ENCODE measurements at places on chromosomes 13 and 19.

GRCh38 chr13:112992931-112993680 is 24.1 kb downstream of the MCF2L start:
- DNase-seq: no peak

DNA sequence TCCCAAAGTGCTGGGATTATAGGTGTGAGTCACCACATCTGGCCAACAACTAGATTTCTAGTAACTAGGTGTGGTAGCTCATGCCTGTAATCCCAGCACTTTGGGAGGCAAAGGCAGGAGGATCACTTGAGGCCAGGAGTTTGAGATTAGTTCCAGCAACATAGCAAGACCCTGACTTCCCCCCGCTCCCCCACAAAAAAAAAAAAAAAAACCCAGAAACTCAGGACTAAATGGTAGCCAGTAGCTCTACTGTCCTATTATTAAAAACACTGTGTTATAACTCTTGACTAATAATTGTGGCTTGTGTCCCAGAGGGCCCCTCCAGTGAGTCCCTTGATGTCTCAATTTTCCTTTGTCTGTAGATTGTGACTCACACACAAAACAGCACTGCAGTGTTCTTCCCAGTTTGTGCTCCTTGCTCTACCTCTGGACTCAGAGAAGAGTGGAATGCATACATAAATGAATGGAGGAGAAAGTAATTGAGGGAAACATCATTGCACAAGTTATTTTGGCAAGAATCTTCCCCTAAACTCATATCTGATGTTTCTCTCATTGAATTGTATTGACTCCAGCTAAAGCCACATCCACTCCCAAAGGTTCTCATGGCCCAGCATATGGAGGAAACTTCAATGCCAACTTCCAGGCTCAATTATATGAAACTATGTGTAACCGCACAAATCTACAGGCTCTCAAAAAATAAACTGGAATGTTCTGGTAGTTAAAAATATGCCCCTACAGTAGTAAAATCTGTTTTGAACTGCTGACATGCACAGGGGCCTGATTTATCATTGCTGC is 8.8 kb downstream of the TPT1 start:
- DNase-seq: no peak

GRCh38 chr13:98479496-98480003 is 97.4 kb downstream of the STK24 start:
- DNase-seq: no peak

DNA sequence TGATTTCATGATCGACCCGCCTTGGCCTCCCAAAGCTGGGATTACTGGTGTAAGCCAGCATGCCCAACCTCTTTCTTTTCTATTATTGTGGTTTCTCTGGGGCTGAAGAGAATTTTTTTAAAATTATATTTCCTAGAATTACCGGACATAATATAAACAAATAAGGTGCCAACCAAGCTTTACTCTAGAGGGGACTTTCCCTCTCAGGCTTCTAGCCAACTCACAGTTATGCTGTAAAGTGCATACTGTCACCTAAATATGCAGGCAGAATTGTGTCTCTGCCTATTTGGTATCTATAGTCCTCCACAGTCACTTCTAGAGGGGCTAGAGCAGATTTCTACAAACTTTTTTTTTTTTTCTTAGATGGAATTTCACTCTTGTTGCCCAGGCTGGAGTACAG is 41.6 kb upstream of the ZNF681 start:
- DNase-seq: no peak

- DNase-seq: no peak
Observed at GRCh38 chr13:29791508-29791907, 58.9 kb downstream of the UBL3 start.

DNA sequence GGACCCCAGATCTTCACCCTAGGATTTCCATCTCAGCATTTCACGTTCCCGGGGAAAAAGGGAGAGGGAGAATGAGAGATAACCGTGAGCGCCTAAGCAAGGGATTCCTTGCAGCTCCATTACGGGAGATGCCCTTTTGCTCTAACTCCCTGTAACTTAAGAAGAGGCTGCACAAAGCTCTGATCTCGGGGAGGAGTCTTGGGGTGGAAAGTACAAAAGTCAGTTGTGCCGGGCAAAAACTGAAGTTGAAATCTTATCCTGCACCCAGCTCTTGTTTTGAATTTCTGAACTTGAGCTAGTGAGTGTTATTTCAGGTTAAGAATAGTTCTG is 256.4 kb upstream of the SOX21 start:
- DNase-seq: no peak

GRCh38 chr19:19534556-19535265 is 3.4 kb upstream of the CILP2 start:
- no peak for DNase-seq

Data from activated T-cell treated with anti-CD3 and anti-CD28 coated beads for 1 hour (primary cell).